Activated CD4-positive, alpha-beta memory T cell treated with anti-CD3 and anti-CD28 coated beads, Interleukin-2, amount 10 ng/mL, durations not matched to agents 7 days and 5 days (primary cell): ENCODE measurements at places on chromosomes 1 and 21.

DNA sequence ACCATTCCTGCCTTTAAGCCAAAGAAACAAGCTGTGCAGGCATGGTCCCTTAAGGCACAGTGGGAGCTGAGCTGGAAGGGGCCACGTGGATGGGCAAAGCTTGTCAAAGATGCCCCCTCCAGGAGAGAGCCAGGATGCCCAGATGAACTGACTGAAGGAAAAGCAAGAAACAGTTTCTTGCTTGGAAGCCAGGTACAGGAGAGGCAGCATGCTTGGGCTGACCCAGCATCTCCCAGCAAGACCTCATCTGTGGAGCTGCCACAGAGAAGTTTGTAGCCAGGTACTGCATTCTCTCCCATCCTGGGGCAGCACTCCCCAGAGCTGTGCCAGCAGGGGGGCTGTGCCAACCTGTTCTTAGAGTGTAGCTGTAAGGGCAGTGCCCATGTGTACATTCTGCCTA is 1.3 kb upstream of the SLC50A1 start:
- no peak for DNase-seq

DNA sequence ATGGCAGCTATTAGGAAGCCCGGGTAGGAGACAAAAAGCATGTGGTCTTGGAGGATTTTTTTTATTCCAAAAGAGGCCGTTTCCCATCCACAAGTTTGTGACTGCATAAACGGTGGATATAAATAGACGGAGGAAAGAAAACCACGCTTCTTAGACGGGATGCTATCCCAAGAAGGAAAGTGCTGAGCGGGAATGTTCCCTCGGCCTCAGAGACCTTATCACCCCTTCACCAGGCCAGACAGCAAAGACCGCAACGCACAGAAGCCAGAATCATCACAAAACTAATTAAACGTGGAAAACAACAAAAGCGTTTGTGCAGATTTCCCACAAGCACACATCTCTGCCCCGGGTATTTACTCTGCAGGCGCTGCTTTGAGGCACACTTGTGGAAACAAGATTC is 43.2 kb downstream of the HLCS start:
- DNase-seq: no peak

DNA sequence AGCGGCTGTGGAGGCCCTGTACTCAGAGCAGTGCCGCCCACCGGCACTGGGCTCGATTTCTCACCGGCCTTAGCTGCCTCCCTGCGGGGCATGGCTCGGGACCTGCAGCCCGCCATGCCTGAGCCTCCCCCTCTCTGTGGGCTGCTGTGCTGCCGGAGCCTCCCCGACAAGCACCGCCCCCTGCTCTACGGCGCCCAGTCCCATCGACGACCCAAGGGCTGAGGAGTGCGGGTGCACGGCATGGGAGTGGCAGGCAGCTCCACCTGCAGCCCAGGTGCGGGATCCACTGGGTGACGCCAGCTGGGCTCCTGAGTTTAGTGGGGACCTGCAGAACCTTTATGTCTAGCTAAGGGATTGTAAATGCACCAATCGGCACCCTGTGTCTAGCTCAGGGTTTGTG is 5.2 kb upstream of the SOD1 start:
- DNase-seq: no peak

DNA sequence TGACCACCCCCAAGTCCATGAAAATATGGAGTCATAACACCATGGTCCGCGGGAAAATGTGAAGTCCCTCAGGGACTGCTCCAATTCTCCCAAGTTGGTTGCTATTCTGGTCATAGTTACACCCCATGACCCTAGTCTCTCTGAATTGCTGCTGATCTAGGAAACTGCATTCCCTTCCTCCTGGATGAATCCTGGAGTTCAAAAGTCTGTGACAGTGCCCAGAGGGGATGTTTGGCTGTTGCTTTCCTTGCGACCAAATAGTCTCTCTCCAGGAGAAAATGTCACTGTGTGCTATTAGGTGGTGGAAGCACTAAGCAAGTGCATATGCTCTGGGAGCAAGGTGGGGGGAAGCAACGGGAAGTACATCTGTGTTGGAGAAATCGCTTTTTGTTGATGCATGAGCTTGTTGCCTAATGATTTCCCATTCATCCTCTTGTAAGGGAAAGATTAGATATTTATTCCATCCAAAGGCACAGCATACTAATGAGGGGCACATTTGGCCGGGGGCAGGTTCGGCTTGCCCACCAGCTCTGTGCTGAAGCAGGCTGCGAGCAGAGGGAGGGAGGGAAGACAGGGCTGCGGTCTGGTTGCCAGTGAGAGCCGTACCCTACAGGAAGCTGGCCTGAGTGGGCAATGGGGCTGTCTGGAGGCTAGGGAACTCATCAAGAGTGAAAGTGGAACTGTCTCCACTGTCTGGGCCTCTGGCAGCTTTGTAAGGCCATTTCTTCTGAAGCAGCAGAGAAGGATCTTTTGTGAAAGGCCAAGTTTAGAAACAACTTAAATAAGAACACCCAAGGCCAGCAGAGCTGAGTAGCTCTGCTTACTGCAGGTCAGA is 27.2 kb downstream of the SYT6 start:
- DNase-seq: no peak

- no peak for DNase-seq
Measured at GRCh38 chr1:215076322-215076721, 6.2 kb upstream of the KCNK2 start.

DNA sequence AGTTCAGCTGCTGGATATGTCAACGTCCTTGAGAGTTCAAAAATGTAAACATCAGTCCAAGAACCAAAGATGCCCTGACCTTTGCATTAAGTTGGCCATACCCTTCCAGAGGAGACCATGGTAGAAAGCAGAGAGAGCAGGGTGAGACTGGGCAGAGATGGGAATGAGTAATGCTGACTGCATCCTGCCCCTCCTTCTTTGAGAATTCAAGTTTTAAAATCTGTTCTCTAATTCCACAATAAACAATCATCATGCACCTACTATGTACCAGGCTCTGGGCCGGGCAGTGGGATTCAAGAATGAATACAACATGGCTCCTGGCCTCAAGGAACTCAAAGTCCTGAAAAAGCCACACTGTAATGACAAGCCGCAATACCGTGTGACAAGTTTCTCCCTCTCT is 3.9 kb upstream of the HAO2 start:
- no peak for DNase-seq

- DNase-seq: no peak
Measured at GRCh38 chr21:26409735-26410134, 163.4 kb downstream of the CYYR1 start.

GRCh38 chr1:94753171-94753972 is 66.8 kb upstream of the SLC44A3 start:
- no peak for DNase-seq

DNA sequence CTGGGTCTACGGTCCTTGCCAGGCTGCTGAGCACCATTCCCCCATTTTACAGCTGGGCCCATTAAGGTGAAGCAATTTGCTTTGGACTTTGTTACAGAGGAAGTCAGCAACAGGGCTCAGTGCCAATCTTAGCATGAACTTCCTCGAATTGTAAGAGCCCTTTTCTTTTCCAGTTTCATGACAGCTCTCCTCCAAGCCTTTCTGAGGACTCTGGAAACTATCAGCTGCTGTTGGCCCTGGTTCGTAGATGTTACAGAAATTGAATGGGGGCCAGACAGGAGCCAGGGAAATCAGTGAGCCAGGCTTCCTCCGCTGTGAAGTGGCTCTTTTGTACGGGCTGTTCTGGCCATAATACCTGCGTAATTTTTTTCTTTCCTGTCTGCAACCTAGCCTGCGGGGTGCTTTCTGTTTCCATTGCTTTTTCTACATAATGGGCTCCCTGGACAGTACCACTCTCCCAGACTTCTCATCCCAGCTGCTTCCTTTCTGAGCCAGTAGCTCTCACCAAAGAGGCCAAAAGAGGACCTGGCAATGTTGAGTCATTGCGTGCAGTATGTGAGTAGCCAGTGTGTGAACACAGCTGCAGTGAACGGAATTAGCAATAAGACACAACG is 386.3 kb downstream of the DISC1 start:
- DNase-seq: no peak

GRCh38 chr1:230176871-230177411 is 109.9 kb downstream of the GALNT2 start:
- no peak for DNase-seq

DNA sequence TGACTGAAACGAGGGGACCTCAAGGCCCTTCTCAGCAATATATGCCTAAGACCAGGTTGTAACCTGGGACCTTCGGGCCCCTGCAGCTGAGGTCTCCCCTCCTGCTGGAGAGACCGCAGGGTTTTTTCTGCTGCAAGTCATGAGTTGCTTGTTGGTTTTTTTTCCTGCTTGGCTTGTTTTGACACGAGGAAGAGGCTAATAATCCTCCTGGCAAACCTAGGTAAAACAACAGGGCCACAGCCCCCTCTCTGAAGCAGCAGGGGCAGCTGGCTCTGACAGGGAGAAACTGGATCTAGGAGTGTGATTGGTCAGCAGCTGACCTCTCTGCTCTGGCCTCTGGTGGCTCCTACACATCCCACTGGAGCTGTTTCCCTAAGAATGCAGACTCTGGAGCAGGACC is 69.0 kb downstream of the CD34 start:
- no peak for DNase-seq

DNA sequence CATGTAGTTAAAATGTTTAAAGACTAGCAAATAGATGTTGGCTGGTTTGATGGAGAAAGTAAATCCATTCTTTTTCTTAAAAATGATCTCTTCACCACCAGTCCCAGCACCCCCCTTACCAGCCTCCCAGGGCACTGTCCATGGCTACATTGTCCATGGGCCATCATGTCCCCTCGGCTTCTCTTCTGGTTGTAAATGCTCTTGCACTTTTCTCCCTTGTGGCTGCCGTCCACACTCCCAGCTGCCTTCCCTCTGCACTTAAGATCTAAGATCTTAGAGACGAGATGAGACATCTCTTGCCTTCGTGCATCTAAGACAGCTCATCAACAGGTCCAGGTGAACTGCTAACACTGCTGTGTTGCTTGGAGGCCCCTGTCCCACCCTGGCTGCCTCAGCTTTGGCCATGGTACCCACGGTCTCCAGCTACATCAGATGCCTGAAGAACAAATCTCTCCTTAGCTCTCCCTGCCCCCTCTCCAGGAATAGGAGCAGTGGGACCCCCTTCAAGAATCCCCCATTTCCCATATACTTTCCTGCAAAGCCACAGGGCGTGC is 11.1 kb downstream of the CAPN2 start:
- no peak for DNase-seq

- DNase-seq: no peak
Measured at GRCh38 chr1:31897526-31898100, 40.6 kb downstream of the PTP4A2 start.

DNA sequence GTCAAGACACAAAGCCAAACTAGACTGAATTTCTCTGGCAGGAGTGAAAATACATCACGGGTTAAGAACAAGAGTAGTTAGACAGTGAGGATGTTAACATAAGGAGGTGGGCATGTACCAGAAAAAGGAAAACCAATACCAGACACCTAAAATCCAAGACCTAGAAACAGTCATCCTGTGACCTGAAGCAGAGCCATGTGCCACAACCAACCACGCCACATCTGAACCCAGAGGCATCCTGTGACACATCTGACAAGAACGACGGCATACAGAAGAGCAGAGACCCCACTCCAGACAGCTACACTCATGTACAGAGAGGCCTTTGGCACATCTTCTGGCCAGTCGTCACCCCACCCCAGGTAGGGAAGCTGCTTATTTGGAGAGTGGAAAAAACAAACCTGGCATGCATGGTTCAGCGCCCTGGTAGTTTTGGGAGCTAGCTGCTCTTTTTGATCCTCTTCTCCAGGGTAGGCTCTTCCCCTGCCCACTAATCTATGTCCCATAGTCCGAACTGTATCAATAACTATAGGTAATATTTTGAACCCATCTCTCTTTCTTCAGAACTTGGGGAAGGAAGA is 72.1 kb downstream of the SLC45A1 start:
- DNase-seq: peak; percentile 34

DNA sequence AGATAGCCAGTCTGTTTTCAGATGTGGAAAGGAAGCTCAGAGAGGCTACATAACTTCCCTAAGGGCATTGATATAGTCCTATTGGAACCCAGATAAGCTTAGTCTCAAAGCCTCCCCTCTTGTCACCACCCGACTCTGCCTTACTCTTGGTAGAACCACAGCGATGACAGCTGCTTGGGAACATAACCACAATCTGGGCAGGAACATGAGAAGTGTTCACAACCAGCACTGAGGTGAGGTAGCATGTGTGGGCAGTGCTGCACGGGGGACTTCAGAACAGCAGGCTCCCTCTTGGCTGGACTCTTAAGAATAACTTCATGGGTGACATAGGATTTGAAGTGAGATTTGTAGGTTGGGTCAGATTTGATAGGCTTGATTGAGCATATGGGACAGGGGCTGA is 9.3 kb upstream of the S100A10 start:
- no peak for DNase-seq

DNA sequence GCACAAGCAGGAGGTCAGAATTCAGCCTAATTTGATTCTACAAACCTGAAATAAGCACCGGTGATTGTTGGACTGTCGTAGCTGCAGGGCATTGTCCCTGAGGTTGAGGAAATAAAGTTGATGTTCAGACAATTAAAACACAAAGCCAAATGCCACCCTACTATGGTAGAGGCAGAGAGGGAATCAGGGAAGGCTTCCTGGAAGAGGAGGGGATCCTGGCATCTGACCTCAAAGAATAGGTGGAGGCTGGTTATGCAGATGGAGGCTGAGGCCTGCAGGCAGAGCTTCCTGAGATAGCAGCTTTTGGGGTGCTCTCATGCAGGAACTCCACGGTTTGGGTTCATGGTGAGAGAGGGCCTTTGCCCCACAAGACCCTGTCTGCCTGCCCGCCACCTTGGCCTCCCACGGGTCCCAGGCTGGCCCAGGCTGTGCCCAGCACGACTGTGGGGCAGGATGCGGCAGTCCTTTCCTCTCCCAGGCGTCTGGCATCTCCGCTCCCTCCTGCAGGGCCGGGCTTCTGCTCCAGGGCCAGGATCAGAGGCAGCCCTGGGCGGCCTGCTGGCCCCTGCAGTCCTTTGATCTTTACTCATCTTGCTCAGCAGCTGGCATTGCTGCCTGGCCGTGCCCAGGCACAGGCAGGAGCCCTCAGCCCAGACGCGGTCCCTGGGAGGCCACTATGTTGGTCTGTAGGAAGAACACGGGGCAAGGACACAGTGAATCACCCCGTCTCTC is 134.1 kb upstream of the VAMP3 start:
- no peak for DNase-seq

- no peak for DNase-seq
Measured at GRCh38 chr1:219269171-219269570, 95.5 kb downstream of the LYPLAL1 start.

DNA sequence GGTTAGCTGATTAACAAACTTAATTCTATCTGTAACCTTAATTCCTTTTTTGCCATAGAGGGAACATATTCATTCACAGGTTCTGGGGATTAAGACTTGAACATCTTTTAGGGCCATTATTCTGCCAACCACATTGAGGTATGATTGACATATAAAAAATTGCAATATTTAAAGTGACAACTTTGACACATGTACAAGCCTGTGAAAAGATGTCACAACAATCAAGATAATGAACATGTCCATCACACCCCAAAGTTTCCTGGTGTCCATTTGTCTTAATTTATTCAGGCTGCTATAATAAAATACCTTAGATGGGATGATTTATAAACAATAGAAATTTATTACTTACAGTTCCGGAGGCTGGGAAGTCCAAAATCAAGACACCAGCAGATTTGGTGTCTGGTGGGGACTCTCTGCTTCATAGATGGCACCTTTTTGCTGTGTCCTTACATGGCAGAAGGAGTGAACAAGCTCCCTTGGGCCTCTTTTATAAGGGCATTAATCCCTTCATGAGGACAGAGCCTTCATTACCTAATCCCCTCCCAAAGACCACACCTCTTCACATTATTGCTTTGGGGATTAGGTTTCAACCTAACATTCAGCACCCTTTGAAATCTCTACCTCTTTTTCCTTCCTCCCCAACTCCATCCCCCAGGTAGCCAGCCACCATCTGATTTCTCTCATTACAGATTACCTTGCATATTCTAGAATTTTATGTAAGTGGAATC is 33.0 kb upstream of the TP53BP2 start:
- DNase-seq: no peak

GRCh38 chr1:30844631-30845030 is 63.9 kb downstream of the SDC3 start:
- DNase-seq: no peak
